ENCODE measurements at places on chromosomes 7 and 10.

- no peak for DNase-seq
Measured at GRCh38 chr7:14009453-14010418, 20.3 kb upstream of the ETV1 start.

- DNase-seq: no peak
Measured at GRCh38 chr7:135403302-135403701, 106.6 kb downstream of the CNOT4 start.

DNA sequence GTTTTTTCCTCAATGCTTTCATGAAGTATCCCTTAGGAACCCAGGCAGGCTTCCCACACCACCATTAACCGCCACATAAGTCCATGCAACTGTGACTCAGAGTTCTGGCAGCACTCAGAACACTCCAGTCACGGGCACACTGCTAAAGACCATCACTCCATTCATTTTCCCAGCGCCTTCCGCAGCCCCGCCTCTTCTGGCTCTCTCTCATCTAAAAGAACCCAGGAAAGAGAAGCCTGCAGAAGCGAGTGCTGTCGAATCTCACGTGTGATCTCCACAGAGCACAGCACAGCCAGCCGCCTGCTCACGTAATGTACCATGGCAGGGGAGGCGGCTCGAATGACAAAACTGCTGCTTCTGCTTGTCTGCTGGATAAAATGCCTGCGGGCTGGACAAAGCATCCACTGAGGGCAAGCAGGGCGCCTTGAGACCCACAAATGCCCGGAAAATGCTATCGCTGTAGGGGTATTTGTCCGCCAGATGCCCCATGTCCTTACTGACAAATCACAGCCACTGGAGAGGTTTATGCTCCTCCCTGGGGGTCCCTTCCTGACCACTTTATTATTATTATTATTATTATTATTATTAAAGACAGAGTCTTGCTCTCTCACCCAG lies 1.8 kb downstream of the PSMG3 start:
- DNase-seq: no peak

DNA sequence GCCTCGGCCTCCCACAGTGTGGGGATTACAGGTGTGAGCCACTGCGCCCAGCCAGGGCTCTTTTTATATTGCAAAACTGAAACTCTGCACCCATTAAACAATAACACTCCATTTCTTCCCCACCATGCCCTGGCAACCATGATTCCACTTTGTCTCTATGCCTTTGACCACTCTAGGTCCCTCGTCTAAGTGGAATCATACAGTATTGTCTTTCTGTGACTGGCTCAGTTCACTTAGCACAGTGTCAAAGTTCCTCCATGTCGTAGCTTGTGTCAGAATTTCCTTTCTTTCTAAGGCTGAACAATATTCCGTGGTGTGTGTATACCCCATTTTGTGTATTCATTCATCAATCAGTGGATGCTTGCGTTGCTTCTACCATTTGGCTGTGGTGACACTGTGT lies 46.2 kb downstream of the CUX1 start:
- no peak for DNase-seq

DNA sequence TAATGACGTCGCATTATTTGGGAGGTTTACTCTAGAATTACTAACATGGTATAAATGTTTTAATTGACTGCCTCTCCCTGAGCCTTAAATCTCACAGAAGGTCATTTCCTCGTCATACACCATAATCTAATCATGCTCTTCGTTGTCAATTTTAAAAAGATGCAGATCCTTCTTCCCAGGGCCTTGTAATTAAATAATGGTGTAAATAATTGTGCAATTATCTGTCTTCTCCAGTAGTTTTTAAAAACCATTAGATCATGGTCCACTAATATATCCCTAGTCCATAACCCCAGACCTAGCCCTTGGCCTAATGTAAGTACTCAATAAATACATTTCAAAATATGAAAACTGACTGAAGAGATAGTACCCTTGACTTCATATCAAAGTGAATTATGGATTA lies 181.5 kb upstream of the GNAI1 start:
- DNase-seq: no peak

- no peak for DNase-seq
Measured at GRCh38 chr7:86913709-86914108, 145.7 kb downstream of the ELAPOR2 start.

DNA sequence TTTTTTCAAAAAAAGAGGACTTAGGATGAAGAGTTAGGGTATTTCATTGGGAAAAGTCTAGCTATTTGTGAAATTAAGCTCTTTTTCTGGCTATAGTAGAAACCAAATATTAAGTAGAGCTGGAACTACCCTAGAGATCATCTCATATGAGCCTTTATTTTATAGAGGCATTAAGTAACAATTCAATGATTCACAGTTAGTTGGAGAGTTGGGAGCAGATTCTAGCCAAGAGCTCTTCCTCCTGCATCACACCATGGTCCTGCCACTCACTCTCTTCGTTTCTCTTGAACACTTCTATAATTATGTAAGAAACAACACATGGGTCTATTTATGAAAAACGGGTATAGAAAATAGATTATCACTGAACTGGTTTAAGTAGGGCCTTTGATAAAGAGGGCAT lies 76.1 kb upstream of the ANK3 start:
- no peak for DNase-seq

GRCh38 chr10:17375936-17376584 lies 78.3 kb downstream of the ST8SIA6 start:
- DNase-seq: peak; percentile 36

GRCh38 chr10:97768322-97769315 lies 3.2 kb downstream of the SFRP5 start:
- no peak for DNase-seq

DNA sequence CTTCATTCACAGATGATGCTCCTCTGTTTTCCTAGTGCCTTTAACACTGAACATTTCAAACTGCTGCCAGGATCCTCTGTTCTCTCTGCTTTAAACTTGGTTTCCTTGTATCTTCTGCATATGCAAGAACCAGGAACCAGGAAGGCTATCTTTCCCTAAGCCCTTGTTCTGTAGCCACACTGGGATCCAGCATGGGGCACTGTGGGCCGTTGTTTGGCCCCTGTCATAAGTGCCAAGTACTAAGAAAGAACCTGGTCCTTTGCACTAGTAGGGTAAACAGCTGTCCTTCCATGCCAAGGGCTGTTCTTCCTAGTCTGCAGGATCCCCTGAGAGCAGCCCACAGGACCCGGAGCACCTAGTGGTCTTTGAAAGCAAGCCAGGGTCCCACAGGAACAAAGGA lies 49.0 kb upstream of the TRIM8 start:
- DNase-seq: no peak

DNA sequence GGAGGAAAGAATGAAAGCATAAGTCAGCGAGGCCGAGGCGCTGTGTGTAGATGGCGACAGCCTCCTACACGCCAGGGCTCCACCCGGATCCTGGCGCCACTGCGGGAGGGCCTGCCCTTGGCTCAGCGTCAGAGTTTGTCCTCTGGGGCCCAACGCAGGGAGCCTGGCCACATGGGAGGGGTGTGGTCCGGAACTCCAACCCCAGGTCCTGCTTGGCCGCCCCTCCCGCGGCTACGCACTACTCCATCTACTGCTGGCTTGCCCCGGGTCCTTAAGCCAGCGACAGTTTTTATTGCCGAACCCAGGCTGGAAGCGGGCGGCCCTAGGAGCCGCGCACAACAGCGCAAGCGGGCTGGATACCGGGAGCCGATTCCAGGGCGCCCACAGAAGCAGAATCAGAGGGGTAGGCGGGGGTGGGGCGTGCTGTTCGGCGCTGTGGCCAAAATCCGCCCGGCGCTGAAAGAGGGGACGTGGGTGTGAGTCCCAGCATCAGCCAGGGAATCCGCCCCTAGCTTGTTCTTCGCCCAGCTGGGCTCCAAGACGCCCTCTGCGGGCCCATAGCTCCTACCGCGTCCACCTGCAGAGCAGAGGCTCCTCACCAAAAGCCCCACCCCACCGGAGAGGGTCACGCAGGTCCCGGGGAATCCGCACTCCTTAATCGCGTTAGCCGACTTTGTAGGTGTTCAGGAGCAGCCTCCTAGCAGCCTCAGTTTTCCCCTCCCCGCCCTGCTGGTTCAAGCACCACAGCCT lies 4.5 kb downstream of the KAZALD1 start:
- no peak for DNase-seq

GRCh38 chr10:92880233-92880861 lies 32.0 kb downstream of the EXOC6 start:
- no peak for DNase-seq

GRCh38 chr10:13453896-13454295 lies 74.9 kb downstream of the BEND7 start:
- no peak for DNase-seq

DNA sequence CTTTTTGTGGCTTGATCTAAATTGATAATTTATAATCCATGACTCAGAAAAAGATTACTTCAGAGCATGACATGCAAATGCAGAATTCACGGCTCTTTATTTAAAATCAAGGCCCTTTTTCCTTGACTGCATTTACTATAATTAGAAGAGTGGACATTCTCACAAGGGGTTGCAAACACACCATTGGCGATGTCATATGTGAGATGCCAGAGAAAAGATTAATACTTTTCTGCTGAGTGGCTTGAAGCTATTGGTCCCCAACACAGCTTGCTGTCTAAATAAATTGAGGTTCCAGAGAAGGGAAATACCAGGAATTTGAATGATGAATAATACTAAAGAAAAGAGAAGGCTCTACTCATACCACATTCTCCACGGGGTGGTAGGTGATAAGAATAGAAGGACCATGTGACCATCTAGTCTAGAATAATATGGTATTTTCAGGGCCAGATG lies 78.7 kb upstream of the ARID5B start:
- no peak for DNase-seq

- DNase-seq: no peak
Measured at GRCh38 chr7:119935418-119936025, 337.5 kb upstream of the KCND2 start.

GRCh38 chr10:84701370-84701720 lies 373.0 kb downstream of the CCSER2 start:
- DNase-seq: no peak

DNA sequence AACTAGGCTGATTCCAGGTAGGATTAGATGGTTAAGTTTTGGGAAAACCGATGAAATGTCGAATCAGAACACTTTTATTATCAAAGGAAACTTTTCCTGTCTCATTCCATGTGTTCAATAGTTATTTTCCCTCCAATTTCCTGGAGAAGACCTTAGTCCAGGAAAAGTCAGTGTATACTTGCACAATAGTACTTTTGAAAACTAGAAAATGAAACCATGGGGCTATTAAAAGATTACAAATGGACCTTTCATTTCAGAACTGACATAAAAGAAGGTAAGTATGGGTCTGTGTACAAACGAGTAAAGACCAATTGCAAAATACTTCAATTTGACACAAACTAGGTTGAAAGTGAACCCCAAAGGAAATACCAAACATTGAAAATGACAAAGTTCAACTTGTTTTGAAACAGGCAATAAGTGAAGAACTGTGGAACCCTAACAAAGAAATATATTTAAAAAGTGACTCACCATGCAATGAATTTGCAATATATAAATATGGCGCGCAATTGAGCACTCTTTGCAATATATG lies 2.1 kb downstream of the AVPI1 start:
- no peak for DNase-seq

- no peak for DNase-seq
Measured at GRCh38 chr10:107409522-107409921, 245.0 kb upstream of the SORCS1 start.

DNA sequence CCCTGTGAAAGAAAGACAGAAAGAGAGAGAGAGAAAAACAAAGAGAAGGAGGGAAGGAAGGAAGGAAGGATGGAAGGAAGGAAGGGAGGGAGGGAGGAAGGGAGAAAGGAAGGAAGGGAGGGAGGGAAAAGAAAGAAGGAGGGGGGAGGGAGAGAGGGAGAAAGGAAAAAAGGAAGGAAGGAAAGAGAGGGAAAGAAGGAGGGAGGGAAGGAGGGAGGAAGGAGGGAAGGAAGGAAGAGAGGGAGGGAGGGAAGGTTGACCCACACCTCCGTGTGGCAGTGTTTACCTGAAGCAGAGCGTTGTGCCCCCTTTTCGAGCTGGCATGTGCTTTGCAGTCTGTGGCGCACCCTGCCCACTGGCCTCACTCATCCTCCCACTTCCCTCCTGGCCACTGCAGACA lies 12.3 kb upstream of the MPP7 start:
- no peak for DNase-seq

Data from activated T-cell treated with anti-CD3 and anti-CD28 coated beads for 48 hours (primary cell).